ENCODE measurements at places on chromosomes 16 and 17. TPM values are rescaled to one million over a fixed set of nuclear protein-coding genes. Genes with fewer than 3 reads are reported as not detected.

TBC1D3C gene
- total RNA-seq, result not detected

KRTAP2-1 gene
- not detected for total RNA-seq

CCL16 gene
- total RNA-seq, result not detected

CFAP97D1 gene
- not detected for total RNA-seq

CWC25 gene
- 20.3 TPM for total RNA-seq

GALR2 gene
- not detected for total RNA-seq

TBX2 gene
- total RNA-seq, result 86.6 TPM

TMEM114 gene
- 5.7 TPM for total RNA-seq

CDRT15 gene
- not detected for total RNA-seq

SLC4A1 gene
- 23.6 TPM for total RNA-seq

CA10 gene
- 50.0 TPM for total RNA-seq

MTMR4 gene
- 92.3 TPM for total RNA-seq

SDR42E1 gene
- 3.1 TPM for total RNA-seq

ADCY9 gene
- 29.6 TPM for total RNA-seq

CLDN7 gene
- total RNA-seq, result 14.3 TPM

NPIPA3 gene
- 1.0 TPM for total RNA-seq

KRTAP3-1 gene
- not detected for total RNA-seq

CNTNAP1 gene
- 20.9 TPM for total RNA-seq

SPATA32 gene
- total RNA-seq, result not detected

CCR7 gene
- total RNA-seq, result not detected

FDXR gene
- 4.1 TPM for total RNA-seq

BMERB1 gene
- 73.6 TPM for total RNA-seq

VMO1 gene
- 2.3 TPM for total RNA-seq

C16orf86 gene
- total RNA-seq, result 4.7 TPM

TEX19 gene
- total RNA-seq, result not detected

SYCE1L gene
- total RNA-seq, result 6.0 TPM

TSNAXIP1 gene
- 5.2 TPM for total RNA-seq

TM4SF5 gene
- not detected for total RNA-seq

GAS7 gene
- total RNA-seq, result 126 TPM

Measured in camera-type eye (tissue), 1 donor.